ENCODE measurements at places on chromosomes 6 and 20. TPM values are rescaled to one million over a fixed set of nuclear protein-coding genes. Genes with fewer than 3 reads are reported as not detected.

DNA sequence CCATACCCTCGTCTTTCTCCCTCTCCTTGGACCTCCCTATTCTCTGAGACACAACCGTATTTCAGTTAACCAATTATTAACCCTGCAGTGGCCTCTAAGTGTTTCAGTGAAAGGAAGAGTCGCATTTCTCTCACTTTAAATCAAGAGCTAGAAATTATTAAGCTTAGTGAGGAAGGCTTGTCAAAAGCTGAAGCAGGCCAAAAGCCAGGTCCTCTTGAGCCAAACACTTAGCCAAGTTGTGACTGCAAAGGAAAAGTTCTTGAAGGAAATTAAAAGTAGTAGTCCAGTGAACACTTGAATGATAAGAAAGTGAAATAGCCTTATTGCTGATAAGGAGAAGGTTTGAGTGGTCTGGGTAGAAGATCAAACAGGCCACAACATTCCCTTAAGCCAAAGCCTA lies 58.3 kb downstream of the SNX9 start:
- DNase-seq = no peak

SSTR4 gene
- not detected for total RNA-seq

DNA sequence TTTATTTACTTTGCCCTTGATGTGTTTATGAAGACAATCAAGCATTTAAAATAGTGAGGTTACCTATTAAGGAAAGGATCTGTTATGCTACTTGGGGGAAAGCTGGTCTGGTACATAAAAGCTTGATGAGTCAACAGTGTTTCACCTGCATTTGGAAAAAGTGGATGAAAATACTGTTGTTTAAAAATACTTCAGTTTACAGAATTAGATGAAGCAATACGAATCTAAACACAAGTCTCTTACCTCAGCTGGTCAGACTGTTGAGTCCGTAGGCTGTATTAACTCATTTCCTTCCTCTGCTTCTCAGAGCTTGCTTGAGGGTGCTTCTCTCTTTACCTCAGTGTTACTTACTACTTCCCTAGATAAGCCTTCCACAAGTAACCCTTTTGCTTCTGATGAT lies 36.1 kb downstream of the NKX2-4 start:
- DNase-seq = no peak

STAU1 gene
- 78.3 TPM for total RNA-seq

DDX27 gene
- total RNA-seq = 42.8 TPM

GRCh38 chr6:166853371-166854325 lies 102.7 kb downstream of the RNASET2 start:
- no peak for DNase-seq

DNA sequence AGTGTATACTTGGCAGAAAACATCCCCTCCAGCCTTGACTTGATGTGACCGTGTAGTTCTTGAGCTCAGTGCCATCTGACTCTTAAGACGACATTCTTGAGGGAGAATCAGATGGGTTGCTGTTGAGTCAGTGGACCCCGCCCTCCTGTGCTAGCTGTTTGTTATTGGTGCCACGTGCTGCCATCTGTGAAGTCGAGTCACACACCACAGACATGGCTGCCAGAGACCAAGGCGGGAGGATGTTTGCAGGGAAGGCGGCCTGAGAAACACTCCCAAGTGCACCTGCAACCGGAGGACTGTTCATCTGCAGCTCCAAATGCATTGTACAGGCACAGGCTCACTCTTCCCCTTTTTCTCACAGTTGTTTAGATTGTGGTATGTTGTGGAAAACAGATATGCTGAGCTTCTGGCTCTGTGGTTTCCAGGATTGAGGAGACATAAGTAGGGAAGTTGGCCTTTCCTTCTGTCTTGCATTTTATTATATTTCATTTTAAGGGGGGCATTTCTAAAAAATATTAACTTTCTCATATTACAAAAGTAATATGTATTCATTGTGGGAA lies 345.3 kb upstream of the ZFP64 start:
- DNase-seq = no peak

DDR1 gene
- total RNA-seq = 97.3 TPM

- peak; percentile 75 for DNase-seq
Measured at GRCh38 chr6:150877928-150878327, 12.4 kb downstream of the MTHFD1L start.

DNA sequence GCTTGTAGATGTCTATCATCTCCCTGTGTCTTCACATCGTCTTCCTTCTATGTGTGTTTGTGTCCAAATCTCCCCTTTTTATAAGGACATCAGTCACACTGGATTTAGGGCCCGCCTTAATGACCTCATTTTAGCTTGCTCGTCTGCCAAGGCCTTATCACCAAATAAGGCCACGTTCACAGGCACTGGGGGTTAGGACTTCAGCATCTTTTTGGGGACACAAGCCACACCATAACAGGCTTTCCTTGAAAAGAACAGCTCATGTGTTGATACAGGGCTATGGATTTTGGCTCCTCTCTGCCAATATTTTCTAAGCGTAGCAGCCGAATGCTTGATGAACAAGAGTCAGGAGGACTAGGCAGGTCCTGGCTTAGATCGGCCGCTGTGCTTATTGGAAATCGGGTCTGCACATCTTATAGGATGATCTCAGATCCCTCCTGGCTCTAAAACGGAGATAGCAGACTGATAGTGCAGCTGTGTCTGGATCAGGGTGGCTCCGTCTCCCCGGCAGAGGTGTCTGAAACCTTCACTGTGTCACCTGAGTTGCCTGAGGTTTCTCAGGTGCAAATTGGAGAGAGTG lies 16.2 kb upstream of the TMEM181 start:
- DNase-seq = no peak

- no peak for DNase-seq
Measured at GRCh38 chr6:127365874-127366273, 22.5 kb upstream of the ECHDC1 start.

DNA sequence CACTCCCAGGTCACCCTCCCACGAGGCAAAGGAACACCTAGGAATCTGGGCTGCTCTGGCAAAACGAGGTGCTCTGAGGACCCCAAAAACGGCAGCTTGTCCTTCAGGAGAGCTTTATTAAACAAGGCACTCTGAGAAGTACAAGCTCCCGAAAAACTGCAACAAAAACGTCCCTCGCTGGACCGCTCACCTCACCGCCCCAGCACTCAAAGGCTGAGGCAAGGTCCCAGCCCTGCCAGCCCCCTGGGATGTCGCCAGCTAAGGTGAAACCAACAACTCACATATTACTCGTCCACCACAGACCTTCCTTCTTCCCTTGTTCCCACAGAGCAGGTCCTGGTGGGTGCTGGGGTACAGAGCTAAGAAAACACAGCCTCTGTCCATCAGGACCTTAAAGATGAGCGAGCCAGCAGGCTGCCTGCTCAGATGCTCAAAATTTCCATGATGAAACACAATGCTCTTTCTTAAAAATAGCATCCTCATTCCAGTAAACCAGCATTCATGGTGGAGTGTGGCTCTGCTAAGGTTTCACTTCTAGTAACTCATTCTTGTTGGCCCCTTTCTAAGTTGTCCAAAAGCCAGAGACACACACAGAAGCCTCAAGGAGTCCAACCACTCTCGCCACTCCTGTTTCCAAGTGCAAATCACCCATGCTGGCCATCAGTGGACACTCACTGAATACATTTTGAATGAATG lies 35.9 kb downstream of the ATP9A start:
- DNase-seq = no peak

GRCh38 chr6:42482174-42482573 lies 30.4 kb upstream of the TRERF1 start:
- DNase-seq = no peak

DNA sequence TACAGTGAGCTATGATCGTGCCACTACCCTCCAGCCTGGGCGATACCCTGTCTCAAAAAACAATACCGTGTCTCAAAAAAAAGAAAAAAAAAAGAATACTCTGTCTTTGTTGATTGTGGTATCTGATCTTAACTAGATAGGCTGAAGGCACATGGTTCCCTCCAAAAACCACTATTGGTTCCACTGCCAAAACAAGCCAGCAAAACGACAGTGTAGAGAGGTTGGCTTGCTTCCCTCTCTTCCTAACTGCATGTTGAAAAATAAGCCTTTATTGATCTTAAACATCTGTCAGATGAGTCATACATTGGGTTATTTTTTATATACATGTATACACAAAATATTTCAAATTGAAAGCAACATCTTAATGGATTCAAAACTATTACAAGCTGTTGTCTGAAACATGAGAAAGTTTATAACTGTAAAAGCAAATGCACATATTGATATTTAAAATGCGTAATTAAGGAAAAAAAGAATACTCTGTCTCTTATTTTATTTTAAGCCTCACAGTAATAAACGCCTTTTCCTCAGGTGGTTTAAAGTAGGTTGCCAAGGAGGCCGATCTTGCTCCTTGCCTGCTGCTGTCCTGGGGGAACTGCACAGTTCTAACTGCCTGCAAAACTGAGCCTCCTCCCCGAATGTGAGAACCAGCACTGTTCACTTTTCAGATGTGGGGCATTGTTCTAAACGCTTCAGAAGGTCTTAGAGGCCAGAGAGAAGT lies 7.0 kb upstream of the NINL start:
- no peak for DNase-seq

- DNase-seq = no peak
Measured at GRCh38 chr6:1485678-1486077, 96.3 kb downstream of the FOXF2 start.

TBXT gene
- total RNA-seq = not detected

DNA sequence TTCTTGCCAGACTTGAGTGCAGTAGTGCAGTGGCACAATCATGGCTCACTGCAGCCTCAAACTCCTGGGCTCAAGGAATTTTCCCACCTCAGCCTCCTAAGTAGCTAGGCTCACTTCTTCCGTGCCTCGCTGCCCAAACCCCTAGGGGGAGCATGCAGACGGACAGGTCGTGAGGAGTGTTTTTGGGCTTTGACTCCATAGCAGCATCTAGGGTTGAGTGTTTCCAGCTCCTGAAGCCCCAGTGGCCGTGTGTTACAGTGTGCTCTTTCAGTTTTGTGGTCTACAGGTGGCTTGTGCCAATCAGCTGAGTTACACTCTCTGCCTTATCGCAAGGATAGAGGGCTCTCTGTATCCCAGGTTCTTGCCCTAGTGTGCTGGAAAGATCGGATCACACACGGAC lies 33.4 kb downstream of the NCOA3 start:
- no peak for DNase-seq

DNA sequence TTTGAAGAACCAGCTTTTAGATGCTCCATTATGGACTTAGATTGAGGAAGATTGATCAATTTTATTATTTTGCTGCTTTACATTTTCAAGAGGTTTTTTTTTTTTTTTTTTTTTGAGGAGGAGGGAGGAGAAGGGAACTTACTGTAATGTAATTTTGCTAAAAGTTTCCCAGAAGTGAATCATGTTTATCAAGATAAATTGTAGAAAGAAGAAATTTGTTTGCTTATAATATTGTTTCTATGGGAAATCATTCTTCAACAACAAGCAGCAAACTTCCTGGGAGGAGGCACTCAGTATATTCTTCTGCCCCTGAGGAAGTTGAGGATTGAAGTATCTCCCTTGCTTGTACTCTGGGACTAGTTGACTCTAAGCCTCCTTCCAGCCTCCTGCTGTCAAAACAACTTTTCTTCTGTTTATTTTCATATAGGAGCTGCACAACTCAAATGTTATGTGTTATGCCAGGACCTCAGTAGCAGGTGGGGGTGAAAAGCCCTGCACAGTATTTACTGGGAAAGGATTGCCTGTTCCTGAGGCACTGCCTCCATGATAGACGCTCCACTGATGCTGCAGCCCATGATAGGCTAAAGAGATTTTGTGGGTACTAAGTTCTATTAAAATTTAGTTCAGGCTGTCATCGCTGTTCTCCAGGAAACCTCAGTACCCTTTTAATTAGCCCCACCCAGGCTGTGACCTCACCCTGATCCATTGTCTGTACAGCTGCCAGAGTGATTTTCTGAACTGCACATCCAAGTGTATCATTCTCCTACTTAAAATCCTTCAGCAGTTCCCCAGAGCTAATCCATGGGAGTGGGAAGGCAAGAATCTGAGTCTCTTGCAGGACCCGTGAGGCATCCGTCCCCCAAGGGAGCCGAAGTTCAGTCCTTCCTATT lies 51.9 kb downstream of the CARMIL1 start:
- no peak for DNase-seq

GRCh38 chr20:46035713-46036112 lies 6.7 kb downstream of the SLC12A5 start:
- no peak for DNase-seq

HRH3 gene
- not detected for total RNA-seq

DNA sequence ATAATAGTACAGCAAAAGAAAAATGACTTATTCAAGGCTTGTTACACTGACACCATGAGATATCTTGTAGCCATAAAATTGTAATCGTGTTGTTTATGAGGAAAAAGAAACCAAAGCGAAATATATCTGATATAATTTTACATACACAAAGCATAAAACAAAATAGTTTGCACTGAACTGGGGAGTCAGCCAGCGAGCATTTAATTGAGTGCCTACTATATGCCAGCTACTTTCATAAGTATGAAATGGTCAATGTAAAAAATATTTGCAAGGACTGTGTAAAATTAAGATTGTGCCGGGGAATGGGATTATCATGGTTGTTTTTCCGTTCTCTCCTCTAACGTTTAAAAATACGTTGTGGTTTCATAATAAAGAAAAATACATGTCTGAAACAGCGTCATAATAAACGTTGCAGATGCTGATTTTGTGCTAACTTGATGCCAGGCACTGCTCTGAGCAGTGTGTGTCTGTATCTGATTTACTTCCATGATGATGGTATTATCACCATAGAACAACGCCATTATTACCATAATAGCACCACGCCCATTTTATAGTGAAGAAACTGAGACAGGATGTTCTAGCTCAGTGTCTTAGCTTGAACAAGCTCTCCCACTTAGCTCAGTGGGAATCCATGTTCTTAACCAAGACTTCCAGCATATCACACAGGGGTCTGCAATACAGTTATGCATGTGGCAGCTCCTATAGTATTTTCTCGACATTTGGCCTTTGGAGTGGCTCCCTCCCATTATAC lies 144.6 kb downstream of the BCAS1 start:
- DNase-seq = no peak

DNA sequence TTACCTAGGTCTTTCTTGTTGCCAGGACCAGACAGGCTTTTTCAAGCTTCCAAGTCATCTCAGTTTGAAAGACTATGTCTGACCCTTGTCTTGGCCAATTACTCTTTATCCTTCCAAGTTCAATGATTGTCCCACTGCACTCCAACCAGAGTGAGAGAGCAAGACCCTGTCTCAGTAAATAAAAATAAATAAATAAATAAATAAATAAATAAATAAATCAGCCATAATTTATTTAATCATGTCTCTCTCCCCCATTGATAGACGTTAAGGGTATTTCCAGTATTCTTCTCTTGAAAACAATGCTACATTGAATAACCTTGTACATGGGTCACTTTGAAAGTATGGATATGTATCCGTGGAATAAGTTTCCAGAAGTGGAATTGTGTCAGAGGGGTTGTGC lies 83.2 kb downstream of the PTPRA start:
- no peak for DNase-seq

IL20RA gene
- total RNA-seq = 12.7 TPM

BTNL2 gene
- not detected for total RNA-seq

WFDC12 gene
- not detected for total RNA-seq

DNA sequence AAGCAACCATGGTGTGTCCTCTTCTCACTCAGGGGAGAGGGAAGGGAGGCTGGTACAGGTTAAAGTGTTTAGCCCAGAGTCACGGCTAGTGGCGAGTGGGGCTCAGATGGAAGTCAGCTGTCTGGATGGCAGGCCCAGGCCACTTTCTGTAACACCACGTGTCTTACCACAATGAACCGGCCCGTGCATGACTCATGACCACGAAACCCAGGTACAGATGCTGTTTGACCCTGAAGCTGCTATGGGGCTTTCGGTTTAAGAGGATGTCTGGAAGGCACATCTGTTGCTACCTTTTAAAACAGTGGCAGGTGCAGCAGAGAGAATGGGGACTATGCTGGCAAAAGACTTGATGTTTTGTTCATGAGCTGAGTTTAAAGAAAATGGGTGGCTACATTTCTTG lies 36.5 kb upstream of the MPC1 start:
- no peak for DNase-seq
